Caki2 (cell line): ENCODE measurements at places on chromosomes 4 and X.

GRCh38 chr4:98517218-98518021, 141.0 kb downstream of the TSPAN5 start:
- no peak for DNase-seq

DNA sequence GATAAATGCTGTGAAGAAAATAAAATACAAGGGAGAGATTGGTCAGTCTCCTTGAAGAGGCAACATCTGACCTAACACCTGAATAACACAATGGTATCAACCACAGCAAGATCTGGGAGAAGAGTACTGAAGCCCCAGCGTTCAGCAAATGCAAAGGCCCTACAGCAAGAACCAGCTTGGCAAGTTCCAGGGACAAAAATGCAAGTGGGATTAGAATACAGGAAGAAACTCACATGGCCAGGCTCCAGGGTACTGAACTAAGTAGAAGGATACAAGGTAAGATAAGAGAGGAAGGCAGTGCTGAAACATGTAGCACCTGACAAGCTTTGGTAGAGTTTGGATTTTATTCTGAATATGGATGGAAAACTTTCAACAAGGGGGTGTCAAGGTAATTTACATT, 3.6 kb downstream of the SMIM14 start:
- no peak for DNase-seq

GRCh38 chr4:95877636-95878035, 37.7 kb downstream of the PDHA2 start:
- DNase-seq, result no peak

- no peak for DNase-seq
Measured at GRCh38 chrX:650324-650723, 19.7 kb downstream of the SHOX start.

DNA sequence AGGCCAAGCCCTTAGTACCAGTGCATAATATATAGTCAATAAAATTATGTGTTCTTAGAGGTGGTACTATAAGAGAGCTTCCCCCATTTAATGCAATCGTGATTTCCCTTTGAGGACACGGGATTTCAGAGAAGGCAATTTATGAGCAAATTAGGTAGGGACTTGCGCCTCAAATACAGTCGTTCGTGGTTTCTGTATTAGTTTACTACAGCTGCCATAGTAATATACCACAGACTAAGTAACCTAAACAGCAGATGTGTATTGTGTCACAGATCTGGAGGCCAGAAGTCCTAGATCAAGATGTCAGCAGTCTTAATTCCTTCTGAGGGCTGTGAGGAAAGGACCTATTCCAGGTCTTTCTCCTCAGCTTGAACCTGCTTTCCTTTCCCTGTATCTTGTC, 1.5 kb upstream of the PUDP start:
- DNase-seq, result no peak
